ENCODE measurements at places on chromosomes 11 and 22.

DNA sequence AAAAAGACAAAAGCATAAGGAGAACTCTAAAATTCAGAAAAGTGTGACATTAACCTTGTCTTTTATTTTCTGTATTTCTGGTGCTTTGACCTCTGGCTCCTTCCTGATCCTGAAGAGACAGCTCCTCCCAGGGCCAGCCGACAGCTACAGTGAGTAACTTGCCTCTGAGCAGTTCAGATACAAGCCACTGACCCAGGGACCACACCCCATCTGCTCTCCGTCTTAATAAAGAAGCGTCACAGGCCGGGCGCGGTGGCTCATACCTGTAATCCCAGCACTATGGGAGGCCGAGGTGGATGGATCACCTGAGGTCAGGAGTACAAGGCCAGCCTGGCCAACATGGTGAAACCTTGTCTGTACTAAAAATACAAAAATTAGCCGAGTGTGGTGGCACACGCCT lies 6.5 kb downstream of the MLC1 start:
- DNase-seq, result no peak

GRCh38 chr22:43142880-43143562 lies at the start of gene MCAT:
Gene MCAT, minus strand, starts transcription at chr22:43143398. Its CDS starts 50 bp downstream, at chr22:43143348.
- DNase-seq, result peak; percentile 80

DNA sequence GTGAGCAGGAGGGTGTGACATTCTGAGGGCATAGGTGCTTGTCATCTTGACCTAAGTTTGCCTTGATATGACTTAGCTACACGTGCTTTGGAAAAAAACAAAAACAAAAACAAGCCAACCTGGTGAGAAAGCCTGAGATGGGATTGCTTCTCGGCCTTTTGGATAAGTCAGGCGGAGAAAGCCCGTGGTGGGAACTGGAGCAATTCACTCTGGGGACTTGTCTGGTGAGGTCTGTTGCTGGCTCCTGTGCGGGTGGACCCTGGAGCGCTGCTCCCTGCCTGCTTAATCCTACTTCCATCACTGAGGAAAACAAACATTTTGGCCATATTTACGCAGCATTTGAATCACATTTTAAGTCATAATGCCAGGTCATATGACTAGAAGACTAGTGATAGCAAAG lies 100.3 kb downstream of the SNX19 start:
- no peak for DNase-seq

DNA sequence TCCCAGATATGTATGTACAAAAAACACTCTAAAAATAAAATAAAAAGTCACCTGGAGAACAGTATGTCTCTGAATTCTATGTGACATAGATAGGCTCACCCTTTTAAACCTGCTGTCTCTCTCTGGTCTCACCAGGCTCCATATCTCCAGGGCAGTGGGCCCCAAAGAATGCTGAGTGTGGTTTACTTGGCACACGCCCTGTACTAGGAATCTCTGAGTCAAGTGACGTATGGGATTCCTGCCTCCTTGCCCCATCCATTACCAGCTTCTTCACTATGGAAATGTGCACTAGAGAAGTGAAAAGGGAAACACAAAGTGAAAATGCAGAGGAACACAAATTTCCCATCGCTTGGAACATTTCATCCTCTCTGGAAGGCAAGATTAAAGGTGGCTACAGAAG lies 722.2 kb upstream of the TENM4 start:
- DNase-seq, result no peak

GRCh38 chr11:129493746-129494145 lies 118.1 kb downstream of the BARX2 start:
- no peak for DNase-seq

GRCh38 chr11:10990160-10990559 lies 132.3 kb upstream of the ZBED5 start:
- DNase-seq, result no peak

GRCh38 chr11:14070896-14071295 lies 108.4 kb downstream of the SPON1 start:
- DNase-seq, result no peak

GRCh38 chr11:62553080-62553838 lies 6.7 kb upstream of the AHNAK start:
- DNase-seq, result no peak

DNA sequence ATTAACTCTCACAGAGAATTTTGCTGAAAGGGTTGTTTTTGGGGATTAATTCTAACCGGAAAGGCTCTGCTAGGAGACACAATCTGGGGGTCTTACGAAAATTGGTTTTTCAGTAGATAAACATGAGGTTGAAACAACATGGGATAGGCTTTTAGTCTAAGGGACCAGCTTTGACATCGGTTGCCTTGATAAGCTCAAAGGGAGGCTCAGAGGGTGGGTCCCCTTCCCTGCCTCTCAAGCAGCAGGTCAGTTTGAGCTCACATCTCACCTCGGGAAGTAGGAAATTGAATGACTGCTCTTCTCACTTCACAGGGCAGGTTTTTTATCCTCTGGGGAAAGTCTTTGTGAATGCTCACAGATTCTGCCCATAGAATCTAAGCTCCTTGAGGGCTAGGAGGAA lies 70.2 kb upstream of the KIRREL3 start:
- no peak for DNase-seq

DNA sequence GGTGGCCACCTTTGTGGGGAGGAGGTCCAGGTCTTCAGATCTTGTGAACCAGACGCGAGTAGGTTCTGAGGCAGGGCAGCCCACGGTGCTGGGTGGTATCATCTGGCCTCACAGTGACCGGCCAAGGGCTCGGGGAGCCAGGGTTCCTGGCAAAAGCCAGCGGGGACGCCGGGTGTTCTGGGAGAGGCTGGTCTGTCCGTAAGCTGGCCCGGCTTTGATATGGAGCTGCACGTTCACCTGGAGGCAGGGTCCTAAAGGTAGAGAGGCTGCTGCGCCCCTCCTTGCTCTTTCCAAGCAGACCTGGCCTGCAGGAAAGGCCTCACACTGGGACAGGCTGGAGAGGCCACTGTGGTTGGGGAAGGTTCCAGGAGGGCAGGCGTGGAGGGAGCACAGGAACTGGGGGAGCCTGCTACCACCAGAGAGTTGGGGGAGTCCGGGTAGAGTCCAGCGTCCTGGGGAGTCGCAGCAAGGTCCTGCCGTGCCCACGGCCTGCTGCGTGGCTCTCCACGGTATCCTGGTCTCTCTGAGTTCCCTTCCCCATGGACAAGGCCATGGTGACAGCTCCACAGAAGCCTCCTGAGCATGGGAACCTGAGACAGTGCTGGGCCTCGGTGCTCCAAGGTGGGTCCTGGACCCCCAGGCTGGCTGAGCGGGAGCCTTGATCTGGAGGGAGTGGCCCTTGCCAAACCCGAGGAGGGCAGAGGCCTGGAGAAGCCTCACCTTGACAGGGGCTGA lies 452.4 kb upstream of the B3GAT1 start:
- DNase-seq, result no peak

DNA sequence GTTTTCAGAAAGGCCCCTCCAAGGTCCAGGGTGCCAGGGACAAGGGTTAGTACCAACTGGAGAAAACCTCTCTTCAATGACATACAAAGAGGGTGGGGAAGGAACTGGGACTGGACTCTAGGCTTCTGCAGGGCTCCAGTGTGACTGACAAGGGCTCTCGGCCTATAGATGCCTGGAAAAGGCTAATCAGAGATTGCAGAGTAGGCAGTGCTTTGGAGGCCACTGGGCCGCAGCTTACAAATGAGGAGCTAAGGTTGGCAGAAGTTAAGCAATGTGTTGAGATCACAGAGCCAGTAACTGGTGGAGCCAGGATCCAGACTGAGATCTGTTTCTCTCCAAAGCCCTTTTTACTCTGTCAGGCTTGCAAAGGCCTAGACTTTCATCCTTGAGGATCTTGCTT lies 7.4 kb upstream of the DGKZ start:
- DNase-seq, result no peak

DNA sequence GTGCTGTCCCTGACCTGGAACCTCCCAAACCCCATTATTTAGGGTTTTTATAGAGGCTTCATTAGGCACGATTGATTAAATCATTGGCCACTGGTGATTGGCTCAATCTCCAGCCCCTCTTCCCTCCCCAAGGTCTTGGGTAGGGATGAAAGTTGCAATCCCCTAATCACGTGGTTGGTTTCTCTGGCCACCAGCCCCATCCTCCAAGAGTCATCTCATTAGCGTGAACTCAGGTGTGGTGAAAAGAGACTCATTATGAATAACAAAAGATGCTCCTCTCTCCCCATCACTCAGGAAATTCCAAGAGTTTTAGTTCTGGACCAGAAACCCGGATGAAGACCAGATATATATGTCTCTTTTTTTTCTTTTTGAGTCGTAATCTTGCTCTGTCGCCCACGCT lies 7.6 kb upstream of the MARK2 start:
- no peak for DNase-seq

DNA sequence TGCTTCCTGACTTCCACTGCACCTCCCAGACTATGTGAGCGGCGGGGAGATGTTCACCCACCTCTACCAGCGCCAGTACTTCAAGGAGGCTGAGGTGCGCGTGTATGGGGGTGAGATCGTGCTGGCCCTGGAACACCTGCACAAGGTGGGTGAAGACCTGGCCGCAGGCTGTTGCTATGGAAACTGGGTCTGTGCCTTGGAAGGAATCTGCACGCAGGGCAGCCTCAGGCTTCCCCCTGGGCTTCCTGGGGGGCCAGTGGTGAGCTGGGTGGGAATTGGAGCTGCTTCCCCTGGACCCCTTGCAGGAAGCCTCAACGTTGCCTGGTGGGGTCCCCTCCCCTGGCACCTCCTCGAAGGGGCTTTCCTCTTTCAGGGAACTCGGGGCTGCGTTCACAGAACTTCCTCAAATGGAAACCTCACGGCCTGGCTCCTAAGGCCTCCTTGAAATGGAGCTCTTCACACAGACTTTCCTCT lies 1.5 kb downstream of the RPS6KA4 start:
- no peak for DNase-seq

GRCh38 chr11:26951809-26952515 lies 42.0 kb upstream of the FIBIN start:
- DNase-seq, result no peak

DNA sequence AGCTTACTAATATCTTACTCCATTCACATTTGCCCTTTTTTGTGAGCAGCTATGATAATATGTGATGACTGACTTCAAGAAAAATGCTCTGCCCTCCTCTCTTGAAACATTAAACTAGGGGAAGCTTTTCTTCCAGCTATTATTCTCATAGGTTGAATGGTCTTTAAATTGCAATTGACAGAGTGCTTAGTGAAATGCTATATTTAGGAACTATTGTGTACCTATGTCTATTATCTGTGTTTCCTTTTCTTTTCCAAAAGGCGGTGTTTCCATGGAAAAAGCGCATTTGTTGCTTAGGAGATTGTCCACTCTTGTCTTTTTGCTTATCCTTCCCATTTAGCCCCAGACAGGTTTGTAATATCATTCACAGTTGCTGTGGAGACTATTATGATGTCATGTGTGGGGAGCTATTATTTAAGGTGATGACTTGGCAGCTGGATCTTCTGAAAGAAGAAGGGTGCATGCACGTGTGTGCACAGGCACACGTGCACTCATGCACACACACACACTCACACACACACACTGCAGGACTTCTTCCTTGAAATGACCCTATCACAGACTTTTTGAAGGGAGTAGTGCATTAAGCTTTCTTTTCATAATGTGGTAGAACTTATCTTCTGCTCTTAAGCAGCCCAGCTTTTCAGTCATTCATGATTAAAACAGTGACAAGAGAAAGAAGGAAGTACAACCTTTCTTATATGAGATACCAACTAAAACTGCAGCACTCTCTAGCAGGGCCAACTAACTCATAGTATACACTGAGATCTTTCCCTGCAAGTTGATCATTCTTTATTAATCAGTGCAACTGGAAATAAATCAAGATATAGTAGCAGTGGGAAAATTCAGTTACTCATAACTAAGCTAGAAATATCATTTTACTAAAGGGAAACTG lies 340.8 kb upstream of the MTNR1B start:
- DNase-seq, result no peak

DNA sequence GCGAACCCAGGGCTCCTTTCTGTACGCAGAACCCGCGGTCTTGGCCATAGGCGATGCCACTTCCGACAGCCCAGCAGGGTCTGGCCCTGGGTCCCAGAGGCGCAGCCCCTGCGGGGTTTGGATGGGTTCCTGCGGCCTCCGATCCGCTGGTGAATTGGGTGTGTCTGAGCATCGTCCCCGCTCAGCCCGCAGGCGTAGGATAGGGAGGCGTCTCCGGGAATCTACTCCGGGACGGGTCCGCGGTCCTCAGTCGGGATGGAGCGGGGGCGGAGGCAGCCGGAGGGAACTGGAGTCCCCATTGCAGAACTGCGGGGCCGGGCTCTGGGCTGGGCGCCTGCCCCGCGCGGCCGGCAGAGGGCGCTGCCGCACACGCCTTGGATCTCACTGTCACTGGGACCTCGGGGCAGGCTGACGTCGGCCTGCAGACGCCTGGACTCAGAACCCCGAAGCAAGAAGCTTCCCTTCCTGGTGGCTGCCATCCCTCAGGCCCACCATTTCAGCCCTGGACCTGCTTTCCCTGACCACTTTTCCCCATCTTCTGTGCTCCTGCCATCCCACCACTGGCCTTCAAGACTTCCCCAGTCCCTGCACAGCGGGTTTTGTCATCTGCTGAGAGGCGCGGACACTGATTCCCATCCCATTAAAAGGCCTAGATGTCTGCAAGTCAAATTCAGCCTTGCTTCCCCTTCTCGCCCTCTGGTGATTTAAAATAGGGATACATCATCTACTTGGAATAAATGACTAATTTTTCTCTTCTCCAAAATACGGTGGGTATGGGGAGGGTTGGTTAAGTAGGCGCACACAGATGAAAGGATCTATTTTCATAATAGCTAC lies 38.3 kb upstream of the CREB3L1 start:
- peak; percentile 74 for DNase-seq

DNA sequence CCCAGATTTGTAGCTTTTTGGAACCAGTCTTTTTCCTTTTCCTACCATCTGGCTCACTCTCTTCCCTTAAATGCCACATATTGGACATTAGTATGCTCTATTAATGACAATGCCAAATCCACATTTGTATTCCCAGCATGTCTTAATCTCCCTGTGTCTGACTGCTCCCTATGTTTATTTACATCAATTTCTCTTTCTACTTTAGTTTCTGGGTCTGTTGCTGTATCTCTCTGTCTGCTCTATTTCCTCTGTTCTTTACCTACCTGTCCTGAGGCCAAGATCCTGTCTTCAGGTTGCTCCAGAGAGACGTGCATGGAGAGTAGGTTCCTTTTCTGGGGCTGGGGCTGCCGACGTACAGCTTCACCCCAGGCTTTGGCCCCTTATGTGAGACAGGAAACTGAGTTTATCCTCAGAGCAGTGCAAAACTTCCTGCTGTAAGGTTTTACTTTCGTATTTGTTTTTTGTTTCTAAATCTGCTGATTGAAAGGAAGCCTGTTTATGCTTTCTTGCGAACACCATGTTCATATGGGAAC lies 25.6 kb downstream of the OR2AG2 start:
- DNase-seq, result no peak

- DNase-seq, result no peak
These were observed 442.6 kb downstream of the TBC1D22A start for GRCh38 chr22:47205081-47205491.

GRCh38 chr11:62830904-62831519 lies 839 bp downstream of the STX5 start:
- DNase-seq, result no peak

GRCh38 chr11:17263769-17264168 lies 12.8 kb upstream of the NUCB2 start:
- DNase-seq, result no peak
